ENCODE measurements at places on chromosomes 16 and 17.

DNA sequence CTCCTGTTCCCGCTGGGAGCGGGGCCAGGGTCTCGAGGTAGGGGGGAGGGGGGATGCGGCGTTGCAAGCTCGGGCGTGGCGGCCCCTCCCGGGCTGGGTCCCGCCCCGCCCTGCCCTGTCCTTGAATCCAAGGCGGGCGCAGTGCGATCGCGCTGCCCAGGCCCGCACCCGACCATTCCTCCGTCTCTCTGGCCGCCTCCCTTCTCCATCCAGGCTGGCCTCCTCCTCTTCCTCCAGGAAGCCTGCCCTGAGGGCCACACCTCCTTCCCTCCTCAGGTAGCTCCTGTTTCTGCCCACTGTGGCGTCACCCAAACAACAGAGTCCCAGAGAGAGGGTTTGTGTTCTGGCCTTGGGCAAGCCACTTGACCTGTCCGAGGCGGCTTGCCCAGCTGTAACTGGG lies 43.0 kb upstream of the TAC4 start:
- no peak for DNase-seq

GRCh38 chr17:12256380-12256995 lies 235.8 kb downstream of the MAP2K4 start:
- DNase-seq: no peak

- DNase-seq: no peak
These were observed 561 bp upstream of the HERPUD1 start for GRCh38 chr16:56931271-56931891.

DNA sequence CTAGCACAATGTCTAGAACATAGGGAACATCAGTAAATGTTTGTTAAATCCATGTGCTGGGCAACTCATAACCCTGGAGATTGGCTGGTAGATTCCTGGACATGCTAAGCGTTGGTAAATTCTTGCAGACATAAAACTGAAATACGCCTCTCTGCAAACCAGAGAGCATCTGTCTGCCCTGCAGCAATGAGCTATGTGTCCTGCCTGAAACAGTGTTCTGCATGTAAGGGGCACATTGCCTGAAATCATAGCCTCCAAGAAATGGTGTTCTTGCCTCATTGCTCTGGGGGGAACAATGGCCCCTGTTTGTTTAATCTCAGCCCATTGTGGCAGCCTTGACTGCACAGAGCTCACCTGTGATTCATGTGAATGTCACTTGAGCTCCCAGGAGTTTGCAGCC lies 113.5 kb upstream of the CCL2 start:
- no peak for DNase-seq

DNA sequence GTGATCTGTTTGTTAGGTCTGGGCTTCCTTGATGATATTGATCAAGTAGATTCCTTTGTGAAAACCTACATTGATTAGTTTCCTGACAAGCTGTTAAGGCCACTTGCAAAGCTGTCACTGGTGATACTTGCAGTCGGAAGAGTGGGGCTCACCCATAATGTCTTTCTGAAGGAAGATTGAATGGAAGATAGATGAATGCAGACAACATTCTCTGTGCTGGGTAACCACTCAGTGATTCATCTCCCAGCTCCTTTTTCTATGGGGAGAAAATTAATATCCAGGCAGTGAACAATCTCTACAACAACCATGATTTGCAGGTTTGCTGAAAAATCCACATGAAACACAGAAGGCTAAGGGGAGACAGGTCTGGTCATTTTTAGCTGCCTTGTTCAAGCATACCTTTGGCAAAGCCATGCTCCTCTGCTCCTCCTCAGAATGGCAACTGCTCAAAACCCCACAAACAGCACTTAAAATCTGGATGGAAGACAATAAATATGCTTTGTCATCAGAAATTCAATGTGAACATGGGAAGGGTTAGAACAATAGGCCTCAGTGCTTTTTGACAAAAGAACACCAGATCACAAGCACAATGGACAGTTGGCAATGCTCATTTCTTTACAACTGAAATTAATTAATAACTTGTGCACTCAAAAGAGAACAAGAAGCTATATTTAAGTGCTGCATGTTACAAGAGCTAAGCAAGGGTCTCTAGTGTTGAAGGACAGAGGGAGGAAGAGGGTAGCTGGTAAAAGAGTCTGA lies 495.4 kb downstream of the TOX3 start:
- DNase-seq: no peak

- no peak for DNase-seq
These were observed 43.4 kb downstream of the METRNL start for GRCh38 chr17:83122834-83123233.

DNA sequence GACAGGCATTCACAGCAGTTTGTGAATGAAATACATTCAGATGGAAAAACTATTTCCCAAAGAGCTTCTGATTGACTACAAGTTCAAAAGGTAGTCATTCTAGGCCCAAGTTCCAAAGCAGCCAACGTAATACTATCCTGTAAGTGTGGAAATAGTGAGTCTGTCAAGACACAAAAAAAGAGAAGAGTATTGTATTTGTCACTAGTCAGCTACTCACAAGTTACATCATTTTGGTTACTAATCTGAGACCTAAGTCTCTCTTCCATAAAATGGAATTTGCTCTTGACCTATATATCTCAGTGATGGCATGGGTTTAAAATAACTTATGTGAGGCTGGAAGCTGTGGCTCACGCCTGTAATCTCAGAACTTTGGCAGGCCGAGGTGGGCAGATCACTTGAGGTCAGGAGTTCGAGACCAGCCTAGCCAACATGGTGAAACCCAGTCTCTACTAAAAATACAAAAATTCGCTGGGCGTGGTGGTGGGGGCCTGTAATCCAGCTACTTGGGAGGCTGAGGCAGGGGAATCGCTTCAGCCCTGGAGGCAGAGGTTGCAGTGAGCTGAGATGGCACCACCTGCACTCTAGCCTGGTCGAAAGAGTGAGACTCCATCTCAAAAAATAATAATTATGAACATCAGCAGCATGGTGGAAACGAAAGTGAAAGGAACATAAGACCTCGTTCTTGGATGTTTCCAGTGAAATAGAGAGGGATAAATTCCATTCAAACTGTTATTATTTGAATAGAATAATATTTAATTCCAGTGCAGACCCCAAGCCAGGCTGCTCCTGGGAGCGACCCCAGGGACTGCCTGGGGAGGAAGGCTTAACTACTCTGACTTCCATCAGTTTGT lies 2.9 kb downstream of the CMC2 start:
- no peak for DNase-seq

DNA sequence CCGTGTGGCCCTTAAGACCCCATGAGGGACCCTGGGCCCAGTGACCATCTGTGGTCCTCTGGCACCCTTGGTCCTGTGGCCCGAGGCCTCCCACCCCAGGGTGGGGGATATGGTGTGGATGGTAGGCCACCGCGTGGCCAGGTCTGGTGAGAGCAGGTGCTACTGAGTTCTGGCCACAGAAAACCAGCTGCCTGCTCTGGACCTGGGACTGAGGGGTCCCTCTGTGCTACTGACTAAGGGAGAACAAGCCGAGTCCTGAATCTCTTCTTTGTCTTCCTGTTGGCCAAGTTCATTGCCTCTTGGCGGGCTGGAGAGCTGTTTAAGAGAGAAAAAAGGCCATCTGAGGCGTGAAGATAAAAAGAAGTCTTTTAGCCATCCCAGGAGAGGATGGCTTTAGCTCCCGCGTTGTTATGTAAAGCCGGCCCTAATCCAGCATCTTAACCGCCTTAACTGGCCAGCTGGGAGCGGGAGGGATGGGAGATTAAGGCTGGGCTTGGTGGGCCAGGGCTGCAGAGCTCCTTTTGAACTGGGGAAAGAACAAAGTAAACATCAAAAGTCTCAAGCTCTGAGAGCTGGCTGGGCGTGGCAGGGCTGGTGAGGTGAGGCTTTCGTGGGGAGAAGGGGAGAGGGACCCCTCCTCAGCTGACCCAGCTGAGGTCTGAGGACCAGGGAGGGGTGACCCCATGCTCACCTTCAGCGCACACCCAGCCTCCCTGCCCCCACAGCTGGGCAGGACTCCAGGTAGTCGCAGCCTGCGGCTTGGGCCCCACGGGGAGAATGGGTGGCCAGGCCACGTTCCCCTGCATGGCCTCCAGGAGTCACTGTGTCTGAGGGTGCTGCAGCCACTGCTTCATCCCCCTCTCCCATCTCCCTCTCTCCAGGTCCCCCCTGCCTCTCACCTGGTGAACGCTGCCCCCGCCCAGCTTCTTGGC lies 62.4 kb downstream of the NKD1 start:
- DNase-seq: no peak

DNA sequence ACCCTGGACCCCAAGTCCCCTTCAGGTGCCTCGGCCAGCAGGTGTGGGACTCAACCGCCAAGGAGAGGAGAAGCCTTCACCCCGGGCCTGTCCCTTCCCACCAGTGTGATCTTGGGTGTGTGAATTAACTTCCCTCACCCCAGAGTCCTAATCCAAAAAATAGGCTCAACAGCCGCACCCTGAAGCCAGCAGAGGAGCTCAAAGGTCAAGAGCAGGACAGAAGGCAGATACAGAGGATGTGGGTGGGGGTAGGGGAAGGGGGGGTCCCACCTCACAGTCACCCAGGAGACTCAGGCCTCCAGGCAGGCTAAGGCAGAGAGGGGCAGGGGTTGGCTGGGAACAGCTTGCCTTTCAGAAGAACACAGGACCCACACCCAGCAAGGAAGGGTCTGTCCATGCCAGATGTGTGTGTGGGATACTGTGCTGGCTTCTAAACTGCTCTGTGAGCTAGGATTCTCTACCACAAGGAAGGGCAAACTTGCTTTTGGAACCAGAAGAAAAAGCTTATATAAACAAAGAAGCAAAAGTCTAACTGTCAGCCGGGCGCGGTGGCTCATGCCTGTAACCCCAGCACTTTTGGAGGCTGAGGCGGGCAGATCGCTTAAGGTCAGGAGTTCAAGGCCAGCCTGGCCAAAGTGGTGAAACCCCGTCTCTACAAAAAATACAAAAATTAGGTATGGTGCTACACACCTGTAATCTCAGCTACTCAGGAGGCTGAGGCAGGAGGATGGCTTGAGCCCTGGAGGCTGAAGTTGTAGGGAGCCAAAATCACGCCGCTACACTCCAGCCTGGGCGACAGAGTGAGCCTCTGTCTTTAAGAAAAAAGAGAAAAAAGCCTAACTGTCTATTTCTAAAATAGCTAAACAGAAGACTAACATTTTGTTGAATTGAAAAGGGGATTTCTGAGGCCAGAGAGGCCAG lies 4.6 kb downstream of the PIEZO1 start:
- no peak for DNase-seq

DNA sequence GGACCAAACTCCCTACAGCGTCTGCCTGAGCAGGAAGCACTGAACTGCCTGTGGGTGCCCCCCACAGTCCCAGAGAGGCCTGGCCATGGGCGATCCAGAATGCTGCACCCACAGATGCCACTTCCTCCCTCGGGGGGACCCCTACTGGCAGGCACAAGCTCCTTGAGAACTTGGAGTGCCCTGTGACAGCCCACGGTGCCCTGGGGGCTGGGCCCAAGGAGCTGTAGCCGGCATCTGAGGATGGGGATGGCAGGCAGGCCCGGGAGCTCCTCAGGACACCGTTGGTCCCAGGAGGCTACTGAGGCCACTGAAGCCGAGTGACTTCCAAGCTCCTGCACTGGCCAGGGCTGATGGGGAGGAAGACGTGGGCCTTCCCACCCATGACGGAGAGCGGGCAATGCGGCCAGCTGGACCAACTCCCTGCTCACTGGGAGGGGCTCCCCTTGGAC lies 15.1 kb upstream of the RASD1 start:
- DNase-seq: no peak

- DNase-seq: no peak
These were observed 50.5 kb upstream of the AMZ2 start for GRCh38 chr17:68197091-68197996.

GRCh38 chr16:27355610-27356009 lies 41.8 kb downstream of the IL4R start:
- no peak for DNase-seq

- no peak for DNase-seq
These were observed 8.0 kb downstream of the GRIN2C start for GRCh38 chr17:74851612-74852236.

- DNase-seq: no peak
These were observed 22.6 kb downstream of the PRPSAP1 start for GRCh38 chr17:76331083-76331482.

DNA sequence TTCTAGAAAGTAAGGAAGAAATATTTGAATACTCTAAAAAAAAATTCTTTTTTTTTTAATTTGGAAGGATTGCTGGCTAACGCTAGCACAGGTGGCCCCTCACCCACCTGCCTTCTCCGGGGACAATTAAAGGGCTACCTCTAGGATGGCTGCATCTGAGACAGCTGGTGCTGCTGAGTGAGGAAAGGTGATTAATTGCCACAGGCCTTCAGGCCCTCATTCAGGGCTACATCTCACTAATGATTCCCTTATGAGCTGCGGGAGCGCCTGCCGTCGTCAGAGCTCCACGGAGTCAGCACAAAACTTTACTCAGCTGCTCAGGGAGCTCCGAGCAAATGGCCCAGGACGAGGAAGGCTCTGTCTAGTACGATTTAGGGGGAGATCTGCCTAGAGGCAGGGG lies 27.0 kb upstream of the AKTIP start:
- DNase-seq: no peak

GRCh38 chr16:70808371-70808770 lies 7.4 kb upstream of the VAC14 start:
- DNase-seq: no peak

- DNase-seq: no peak
These were observed 33.0 kb downstream of the C16orf95 start for GRCh38 chr16:87284183-87284582.

DNA sequence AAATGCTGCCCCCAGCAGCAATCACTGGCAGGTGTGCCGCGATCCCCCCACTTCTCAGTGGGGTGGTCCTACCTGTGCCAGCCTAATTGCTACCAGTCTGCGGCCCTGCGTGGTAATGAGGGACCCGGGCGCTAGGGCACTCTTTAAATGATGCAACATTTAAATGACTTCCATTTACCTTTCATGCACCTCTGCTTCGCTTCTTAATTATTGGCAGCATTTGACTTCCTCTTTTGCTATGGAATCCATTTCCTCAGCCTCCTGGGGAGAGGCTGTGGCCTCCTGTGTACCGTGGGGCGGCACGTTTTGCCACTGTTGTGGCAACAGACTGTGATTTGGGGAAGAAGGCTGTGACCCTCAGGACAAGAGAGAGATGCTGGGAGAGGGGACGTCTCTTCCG lies 86.1 kb downstream of the RPA1 start:
- no peak for DNase-seq

- no peak for DNase-seq
These were observed 65.3 kb upstream of the NUDT7 start for GRCh38 chr16:77657016-77657415.

GRCh38 chr16:78778101-78779004 lies 678.9 kb downstream of the WWOX start:
- DNase-seq: peak; percentile 19

DNA sequence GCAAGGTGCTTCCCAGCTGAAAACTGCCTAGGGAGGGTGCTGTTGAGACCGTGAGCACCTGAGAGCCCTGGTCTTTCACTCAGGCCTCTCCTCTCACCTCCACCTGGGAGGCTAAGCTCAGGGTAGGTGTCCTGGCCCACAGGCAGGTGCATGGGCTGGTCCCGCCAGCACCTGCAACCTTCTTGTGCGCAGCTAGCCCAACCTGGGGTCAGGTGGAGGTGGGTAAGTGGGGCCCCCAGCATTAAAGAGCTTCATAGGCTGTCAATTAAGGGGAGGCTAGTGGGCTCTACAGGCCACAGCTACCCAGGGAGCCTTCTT lies 8.7 kb downstream of the ADCY7 start:
- DNase-seq: no peak

All from activated CD4-positive, alpha-beta T cell treated with anti-CD3 and anti-CD28 coated beads for 24 hours (primary cell).